ENCODE measurements at places on chromosomes 4 and X. TPM values are rescaled to one million over a fixed set of nuclear protein-coding genes. Genes with fewer than 3 reads are reported as not detected.

- no peak overlapping the region for H3K27ac ChIP-seq
- no peak for DNase-seq
- H3K27me3 ChIP-seq: no peaks in the 10 kb centered on the region
- no peak overlapping the region for H3K4me3 ChIP-seq
- peaks cover 5% of the 10 kb centered on the region for H3K4me1 ChIP-seq
These were observed 164.1 kb downstream of the DEFB131A start for GRCh38 chr4:9608300-9608699.

DNA sequence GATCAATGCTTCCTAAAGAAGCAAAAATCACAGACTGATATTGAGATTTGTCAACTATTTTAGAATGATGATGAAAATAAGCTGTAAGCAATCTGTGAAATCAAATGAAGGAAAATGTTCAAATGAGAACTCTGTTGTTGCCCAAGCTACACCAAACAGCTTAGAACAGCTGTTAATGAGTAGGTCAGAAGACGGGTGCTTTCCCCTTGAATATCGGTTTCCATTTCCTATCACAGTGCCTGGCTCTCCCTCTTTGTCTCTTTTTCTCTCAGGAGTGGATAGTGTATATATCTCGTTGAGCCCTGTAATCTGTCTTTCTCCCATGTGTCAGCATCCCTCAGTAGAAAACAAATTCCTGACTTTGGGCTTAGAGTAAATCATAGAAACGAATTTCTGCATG is 1592.9 kb upstream of the TENM3 start:
- H3K4me3 ChIP-seq: no peak overlapping the region
- H3K4me1 ChIP-seq: no peaks in the 10 kb centered on the region
- H3K36me3 ChIP-seq: no peaks in the 10 kb centered on the region

- H3K27me3 ChIP-seq: peaks cover 8% of the 10 kb centered on the region
- peaks cover 7% of the 10 kb centered on the region for H3K36me3 ChIP-seq
- no peak for DNase-seq
These were observed 10.6 kb downstream of the TSPAN6 start for GRCh38 chrX:100625985-100626491.

DNA sequence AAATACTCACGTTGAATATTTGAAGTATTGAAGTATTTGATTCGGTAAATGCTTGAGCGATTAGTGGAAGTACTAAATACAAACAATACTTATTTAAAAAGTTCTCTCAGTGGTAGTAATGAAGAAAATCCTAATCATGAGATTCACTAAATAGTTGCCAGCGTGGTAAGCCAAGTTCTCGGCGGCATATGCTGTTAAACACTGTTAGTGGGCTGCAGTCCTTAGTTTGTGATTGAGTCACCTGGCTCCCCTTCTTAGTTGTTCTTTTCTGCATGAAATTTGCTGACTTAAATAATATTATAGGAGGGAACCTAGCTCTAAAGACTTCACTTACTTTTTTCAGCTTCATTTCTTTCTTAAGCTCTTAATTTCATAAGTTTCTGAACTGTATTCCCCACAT is 51.4 kb downstream of the STIM2 start:
- no peak overlapping the region for H3K27ac ChIP-seq
- DNase-seq: no peak
- no peaks in the 10 kb centered on the region for H3K27me3 ChIP-seq
- no peaks in the 10 kb centered on the region for H3K36me3 ChIP-seq
- H3K4me1 ChIP-seq: peaks cover 16% of the 10 kb centered on the region

GAB3 gene
- 12.8 TPM for total RNA-seq

- peak; percentile 51 for DNase-seq
- peaks cover 5% of the 10 kb centered on the region for H3K4me1 ChIP-seq
- peak overlapping the region; percentile 51 for H3K4me3 ChIP-seq
- H3K36me3 ChIP-seq: no peaks in the 10 kb centered on the region
- H3K27ac ChIP-seq: peak overlapping the region; percentile 88
These were observed 626 bp downstream of the JADE3 start for GRCh38 chrX:46912603-46913491.

DNA sequence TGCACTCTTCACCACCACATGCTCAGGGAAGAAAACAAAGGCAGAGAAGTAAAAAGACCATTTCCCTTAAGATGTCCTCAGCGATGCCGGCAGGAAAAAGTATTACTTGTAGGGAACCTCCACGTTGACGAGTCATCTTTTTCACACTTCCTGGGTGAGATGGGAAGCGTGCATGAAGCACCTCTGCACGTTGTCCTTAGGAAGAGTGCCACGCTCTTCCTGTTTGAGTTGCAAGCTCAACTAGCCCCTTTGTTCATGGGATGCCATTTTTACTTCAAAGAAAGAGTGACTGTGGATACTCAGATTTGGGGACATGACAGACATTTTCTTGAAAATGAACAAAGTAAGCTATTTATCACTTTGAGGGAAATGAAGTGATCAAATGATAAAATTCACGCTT is 33.8 kb downstream of the DCTD start:
- peaks cover 12% of the 10 kb centered on the region for H3K36me3 ChIP-seq
- H3K4me3 ChIP-seq: no peak overlapping the region
- peaks cover 24% of the 10 kb centered on the region for H3K4me1 ChIP-seq
- DNase-seq: no peak
- H3K27ac ChIP-seq: no peak overlapping the region

DNA sequence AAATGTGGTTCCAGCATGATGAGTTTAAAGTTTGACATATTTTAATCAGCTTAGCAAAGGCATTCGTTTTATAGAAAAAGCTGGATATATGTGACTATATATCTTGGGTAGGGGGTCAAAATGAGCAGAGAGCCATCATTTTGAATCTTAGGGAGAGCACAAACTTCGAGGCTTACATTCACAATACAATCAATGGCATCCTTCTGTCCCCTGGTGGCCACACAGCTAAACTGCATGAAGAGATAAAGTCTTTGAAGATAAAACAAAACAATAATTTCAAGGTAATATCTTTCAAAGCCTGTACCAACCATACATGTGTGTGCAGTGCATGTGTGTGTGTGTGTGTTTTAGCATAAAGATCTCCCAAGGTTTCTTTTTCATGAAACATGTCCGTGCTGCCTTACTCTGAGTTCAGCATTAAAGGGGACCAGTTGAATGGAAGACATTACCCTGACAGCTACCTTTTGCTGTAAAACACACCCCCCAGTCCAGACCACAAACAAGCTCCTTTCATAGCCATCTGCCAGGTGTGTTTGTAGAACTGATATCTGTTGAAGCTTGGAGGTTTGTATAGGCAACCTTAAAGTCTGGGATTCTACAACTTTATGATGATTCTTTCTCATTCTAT is 22.0 kb downstream of the DYNLT3 start:
- H3K27ac ChIP-seq: no peak overlapping the region
- H3K4me1 ChIP-seq: no peaks in the 10 kb centered on the region
- peak; percentile 65 for DNase-seq
- peaks cover 24% of the 10 kb centered on the region for H3K27me3 ChIP-seq
- H3K4me3 ChIP-seq: no peak overlapping the region

DNA sequence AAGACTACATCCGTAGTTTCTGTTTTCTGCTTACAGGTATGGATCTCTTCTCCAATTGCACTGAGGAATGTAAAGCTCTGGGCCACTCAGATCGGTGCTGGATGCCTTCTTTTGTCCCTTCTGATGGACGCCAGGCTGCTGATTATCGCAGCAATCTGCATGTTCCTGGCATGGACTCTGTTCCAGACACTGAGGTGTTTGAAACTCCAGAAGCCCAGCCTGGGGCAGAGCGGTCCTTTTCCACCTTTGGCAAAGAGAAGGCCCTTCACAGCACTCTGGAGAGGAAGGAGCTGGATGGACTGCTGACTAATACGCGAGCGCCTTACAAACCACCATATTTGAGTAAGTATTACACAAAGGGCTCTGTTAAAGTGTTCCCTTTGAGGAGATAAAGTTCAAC is 13.8 kb downstream of the PCDH10 start:
- no peak for DNase-seq
- no peaks in the 10 kb centered on the region for H3K4me1 ChIP-seq
- no peaks in the 10 kb centered on the region for H3K27me3 ChIP-seq
- H3K4me3 ChIP-seq: no peak overlapping the region

DNA sequence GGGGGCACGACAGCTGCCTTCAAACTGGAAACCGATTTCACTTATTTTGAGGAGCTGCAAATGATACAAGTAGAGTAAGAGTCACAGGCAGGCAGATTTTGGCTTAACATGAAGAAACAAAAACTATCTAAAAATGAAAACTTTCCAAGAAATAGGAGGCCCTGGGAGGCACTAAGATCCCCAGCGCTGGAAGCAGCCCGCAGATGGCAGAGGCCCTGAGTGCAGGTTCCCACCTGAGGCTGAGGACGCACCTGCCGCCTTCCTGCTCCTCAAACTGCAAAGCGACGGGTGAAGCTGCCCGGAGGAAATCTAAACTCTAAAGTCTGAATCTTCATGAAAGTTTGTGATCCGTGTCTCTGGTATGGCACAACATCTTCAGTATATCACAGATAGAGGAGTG is 138.7 kb downstream of the AFAP1 start:
- H3K4me1 ChIP-seq: peaks cover 19% of the 10 kb centered on the region
- no peaks in the 10 kb centered on the region for H3K27me3 ChIP-seq
- no peak overlapping the region for H3K4me3 ChIP-seq
- no peak overlapping the region for H3K27ac ChIP-seq
- no peaks in the 10 kb centered on the region for H3K36me3 ChIP-seq
- no peak for DNase-seq

STK26 gene
- total RNA-seq: 11.2 TPM

TBC1D19 gene
- 13.2 TPM for total RNA-seq
